Left ventricle myocardium inferior (tissue), 1 donor: ENCODE measurements at places on chromosomes 5 and 9.

GRCh38 chr5:65076251-65076869, 307.6 kb downstream of the CWC27 start:
- DNase-seq = peak; percentile 23

- no peak for DNase-seq
Measured at GRCh38 chr9:114090798-114091197, 8.3 kb downstream of the KIF12 start.

- no peak for DNase-seq
Measured at GRCh38 chr5:124457101-124457500, 289.3 kb downstream of the ZNF608 start.

GRCh38 chr5:176425138-176425537, 8.8 kb upstream of the CLTB start:
- DNase-seq = no peak

DNA sequence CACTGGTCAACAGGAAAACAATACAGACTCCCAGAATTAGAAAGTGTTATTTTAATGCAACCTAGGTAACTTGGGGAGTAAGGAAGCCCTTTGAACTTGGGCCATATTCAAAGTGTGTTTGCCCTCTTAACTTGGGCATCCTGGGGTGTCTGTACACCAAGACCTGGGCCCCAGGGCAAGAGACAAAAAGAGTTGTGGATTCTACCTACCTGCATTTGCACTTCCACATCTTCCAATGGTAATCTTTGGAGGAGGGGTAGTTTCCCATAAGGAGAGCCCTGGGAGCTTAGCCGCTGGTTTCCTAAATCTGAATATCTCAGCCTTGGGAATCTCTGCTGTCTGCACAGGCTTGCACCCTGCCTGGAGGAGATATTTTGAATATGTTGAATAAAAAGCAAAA, 8.5 kb downstream of the WNT8A start:
- DNase-seq = no peak

- DNase-seq = no peak
Measured at GRCh38 chr9:127192744-127193143, 70.3 kb upstream of the ANGPTL2 start.

GRCh38 chr9:99185934-99186333, 35.8 kb downstream of the ALG2 start:
- DNase-seq = no peak

- no peak for DNase-seq
Measured at GRCh38 chr5:19179571-19179970, 808.4 kb downstream of the CDH18 start.

GRCh38 chr5:33319841-33320240, 120.9 kb upstream of the TARS1 start:
- no peak for DNase-seq

DNA sequence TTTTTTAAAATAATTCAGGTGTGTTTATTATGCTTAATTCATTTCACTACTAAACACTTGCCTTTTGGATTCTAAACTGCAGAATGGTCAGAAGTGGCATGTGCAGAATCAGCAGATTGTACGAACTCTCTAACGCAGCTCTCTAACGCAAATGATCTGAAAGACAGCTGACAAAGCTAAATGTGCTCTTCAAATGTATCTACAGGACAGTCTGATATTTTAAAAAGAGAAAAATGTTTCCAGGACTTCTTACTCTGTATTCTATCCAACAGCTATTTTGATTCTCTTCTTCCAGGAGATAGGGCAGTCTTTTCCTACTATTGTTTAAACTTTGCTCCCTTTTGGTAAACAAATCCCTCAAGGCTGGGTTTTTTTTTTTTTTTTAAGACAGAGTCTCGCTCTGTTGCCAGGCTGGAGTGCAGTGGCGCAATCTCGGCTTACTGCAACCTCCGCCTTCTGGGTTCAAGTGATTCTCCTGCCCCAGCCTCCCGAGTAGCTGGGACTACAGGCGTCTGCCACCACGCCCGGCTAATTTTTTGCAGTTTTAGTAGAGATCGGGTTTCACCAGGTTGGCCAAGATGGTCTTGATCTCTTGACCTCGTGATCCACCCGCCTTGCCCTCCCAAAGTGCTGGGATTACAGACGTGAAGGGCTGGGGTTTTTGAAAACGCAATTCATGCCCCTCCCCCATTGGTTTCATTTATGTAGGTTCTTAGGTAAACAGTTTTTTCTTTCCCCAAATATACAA, 1.2 kb downstream of the NMRK1 start:
- DNase-seq = peak; percentile 18

DNA sequence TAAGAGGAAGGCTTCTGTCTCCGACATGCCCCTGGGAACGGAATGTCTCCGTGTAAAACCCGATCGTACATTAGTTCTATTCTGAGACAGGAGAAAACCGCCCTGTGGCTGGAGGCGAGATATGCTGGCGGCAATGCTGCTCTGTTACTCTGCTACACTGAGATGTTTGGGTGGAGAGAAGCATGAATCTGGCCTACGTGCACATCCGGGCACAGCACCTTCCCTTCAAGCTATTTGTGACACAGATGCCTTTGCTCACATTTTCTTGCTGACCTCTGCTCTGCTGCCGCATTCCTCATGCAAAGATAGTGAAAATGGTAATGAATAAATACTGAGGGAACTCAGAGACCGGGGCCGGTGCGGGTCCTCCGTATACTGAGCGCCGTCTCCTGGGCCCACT, 2.2 kb upstream of the DPP7 start:
- DNase-seq = peak; percentile 41

DNA sequence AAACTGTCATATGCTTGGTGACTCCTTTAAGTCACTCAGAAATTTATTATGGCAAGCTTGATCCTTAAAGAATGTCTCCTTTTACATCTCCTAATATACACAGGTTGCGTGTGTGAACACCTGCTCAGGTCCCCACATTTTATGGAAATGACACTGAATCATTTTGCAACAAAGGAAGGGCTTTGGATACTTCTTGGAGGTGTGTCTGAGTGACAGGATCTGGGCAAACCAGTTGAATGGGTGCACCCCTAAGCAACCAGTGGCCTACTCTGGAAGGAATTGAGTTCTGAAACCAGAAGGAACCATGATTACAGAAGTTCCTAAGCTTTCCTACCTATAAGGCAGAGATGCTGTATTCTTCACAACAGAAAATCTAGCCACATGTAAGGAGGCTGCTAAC, 483.9 kb upstream of the KLF4 start:
- no peak for DNase-seq

- no peak for DNase-seq
Measured at GRCh38 chr9:104820336-104820735, 56.4 kb downstream of the NIPSNAP3B start.

- no peak for DNase-seq
Measured at GRCh38 chr5:123001808-123002207, 34.7 kb downstream of the PPIC start.

DNA sequence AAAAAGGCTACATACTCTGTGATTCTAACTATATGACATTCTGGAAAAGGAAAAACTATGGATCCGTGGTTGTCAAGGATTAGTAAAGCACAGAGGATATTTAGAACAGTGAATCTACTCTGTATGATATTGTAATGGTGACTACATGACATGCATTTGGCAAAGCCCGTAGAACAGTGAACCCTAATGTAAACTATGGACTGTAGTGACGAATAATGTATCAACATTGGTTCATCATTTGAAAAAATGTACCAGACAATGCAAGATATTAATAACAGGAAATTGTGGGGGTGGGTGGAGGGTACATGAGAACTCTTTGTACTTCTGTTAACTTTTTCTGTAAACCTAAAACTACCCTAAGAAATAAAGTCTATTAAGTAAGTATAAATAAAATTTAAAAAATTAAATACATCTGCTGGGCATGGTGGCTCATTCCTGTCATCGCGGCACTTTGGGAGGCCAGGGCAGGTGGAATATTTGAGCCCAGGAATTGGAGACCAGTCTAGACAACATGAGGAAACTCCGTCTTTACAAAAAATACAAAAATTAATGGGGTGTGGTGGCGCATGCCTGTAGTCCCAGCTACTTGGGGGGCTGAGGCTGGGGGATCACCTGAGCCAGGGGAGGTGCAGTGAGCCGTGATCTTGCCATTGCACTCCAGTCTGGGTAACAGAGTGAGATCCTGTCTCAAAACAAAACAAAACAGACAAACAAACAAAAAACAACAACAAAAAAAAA, 101.7 kb upstream of the TBC1D2 start:
- no peak for DNase-seq

GRCh38 chr5:587403-587802, 24.7 kb upstream of the CEP72 start:
- no peak for DNase-seq

DNA sequence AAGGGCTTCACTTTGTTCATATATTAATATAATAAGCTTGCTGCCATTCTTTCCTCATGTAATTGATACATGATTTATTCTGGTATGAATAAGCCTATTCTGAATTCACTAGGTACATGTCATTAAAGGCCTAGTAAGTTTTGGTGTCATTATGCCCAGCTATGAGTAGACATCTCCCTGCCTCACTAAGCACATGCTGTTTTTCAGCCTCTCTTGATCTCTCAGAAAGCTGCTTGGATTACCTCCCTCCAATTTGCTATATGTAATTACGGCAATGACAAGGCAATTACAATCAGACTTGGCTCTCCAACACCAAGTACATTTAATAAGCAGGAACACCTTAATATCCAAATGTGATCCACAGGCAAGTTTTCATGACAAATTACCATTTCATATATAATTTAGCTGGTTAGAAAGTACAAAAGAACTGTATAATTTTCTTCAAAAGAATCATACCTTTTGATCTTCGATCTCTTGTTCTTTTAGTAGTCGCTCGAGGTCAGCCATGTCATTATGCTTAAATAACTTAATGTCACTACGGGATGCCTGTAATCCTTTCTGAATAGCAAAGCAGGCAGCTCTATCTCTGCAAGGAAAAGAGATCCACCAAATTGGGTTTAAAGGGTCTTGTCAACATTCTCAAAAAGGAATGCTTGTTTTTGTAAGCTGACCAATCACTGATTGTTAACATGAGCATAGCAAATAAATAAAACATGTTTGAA, 56.3 kb downstream of the SPTLC1 start:
- DNase-seq = no peak

DNA sequence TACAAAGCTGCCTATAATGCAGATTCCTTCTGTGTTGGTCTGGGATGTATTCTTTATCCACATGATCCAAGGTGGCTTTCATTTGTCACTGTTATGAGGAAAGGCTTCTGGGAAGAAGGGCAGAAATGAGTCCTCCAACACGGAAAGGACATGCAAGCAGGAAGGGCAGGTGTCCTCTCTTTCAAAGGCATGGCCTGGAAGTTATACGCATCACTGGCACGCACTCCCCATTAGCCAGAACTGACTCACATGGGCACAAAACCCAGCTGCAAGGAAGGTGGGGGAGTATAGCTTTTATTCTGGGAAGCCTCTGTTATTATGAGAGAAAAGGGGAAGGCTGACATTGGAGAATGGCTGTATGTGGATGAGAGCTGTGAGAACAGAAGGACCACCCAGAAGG, 141.3 kb upstream of the ZNF618 start:
- DNase-seq = no peak

DNA sequence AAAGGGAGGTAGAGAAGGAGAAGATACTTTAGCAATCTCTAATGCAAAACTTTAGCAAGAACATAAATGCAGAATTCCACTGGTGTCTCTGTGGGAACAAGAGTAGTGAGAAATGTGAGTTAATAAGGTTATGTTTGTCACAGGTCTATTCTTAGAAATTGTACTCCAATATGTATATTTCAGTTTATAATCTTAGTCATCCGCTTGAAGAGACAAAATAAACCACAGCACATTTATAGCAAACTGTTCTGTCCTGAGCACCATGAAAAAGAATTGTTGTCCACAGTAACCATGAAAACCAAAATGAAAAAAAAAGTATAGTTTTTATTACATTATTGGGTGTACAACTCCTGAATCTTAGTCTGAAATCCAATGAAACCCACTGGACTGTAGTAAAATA, 93.6 kb upstream of the TSLP start:
- DNase-seq = no peak

GRCh38 chr9:113599646-113600022, 136.1 kb downstream of the RGS3 start:
- no peak for DNase-seq

DNA sequence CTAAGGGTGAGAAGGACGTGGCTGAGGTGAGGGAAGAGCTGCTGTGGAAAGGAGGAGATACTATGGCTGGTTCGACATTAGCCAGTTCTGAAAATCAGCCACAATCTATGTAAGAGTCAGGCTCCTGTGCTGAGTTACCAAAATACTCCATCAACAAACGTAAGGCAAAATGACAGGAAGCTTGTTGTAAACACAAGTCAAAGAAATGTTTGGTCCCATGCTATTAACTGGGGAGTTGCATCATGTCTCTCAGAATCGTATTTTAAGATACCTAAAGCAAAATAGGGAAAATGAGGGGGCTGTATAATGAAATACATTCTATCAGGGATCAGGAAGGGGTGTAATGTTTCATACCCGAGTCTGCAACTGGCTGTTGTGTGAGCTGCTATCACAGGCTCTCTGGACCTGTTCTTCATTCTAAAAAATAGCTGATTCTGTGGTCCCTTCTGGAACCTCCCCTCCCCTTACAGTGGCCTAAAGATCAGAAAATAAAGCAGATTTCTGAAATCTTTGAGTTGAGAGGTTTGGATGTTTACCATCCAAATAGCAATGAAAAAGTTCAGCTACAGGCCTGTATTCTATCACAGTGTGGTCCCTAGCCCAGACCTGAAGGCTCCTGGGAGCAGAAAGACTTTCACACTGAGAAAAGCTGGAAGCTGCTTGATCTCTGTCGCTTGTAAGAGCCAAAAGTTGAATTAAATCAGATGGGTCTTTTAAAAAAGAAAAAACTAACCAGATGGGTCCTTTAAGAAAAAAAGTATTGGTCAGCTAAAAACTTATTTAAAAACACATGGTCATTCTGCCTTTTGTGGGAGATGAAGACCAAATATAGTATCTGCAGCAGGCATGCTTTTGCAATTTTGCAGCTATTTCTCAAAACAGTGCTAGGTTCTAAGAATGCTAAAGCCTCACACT, 97.8 kb upstream of the SMC5 start:
- DNase-seq = no peak

DNA sequence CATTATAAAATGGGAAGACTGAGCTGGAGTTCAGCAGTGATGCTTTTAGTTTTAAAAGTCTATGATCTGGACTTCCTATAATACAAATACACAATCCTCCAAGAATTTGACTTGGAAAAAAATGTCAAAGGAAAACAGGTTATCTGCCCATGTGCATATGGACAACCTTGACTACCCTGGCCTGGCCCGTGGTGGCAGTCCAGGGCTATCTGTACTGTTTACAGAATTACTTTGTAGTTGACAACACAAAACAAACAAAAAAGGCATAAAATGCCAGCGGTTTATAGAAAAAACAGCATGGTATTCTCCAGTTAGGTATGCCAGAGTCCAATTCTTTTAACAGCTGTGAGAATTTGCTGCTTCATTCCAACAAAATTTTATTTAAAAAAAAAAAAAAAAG, 17.3 kb downstream of the MOCS2 start:
- DNase-seq = no peak

GRCh38 chr5:96036301-96036700, 74.7 kb upstream of the ELL2 start:
- no peak for DNase-seq

DNA sequence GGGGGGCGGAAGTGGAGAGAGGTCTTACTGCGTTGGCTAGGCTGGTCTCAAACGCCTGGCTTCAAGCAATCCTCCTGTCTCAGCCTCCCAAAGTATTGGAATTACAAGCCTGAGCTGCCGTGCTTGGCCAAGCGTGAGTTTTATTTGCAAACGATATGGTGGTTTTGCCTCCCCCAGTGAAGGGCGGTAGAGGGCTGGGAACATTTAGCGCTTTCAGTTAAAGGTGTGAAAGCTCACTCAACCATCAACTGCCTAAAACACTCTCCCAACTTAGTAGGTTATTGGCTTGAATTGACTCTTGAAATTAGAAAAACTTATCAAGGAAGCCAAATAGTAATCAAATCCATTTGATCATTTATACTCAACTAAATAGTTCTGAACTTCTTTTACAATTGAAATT, 156.3 kb downstream of the ESM1 start:
- DNase-seq = no peak

GRCh38 chr9:126569036-126569435, 44.7 kb upstream of the LMX1B start:
- DNase-seq = no peak
